ENCODE measurements at places on chromosomes 3 and 15.

- DNase-seq: no peak
These were observed 234.8 kb upstream of the GADL1 start for GRCh38 chr3:31129241-31129640.

DNA sequence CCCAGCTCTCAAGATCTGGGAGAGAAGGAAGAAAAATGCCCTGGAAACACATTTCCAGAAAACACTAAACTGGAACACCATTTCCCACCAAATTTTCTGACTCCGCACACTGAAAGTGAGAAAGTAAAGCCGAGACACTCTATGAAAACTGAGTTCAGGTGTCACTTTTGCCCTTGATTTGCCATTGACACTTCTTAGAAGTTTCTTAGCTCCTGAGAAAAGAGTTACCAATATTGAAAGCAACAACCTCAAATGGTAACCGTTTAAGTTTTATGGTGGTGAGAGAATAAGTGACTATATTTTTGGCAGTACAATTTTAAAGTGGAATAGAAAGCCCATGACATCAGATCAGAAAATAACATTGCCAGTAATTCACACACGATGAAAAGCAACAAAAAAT is 39.0 kb downstream of the CD86 start:
- DNase-seq: no peak

DNA sequence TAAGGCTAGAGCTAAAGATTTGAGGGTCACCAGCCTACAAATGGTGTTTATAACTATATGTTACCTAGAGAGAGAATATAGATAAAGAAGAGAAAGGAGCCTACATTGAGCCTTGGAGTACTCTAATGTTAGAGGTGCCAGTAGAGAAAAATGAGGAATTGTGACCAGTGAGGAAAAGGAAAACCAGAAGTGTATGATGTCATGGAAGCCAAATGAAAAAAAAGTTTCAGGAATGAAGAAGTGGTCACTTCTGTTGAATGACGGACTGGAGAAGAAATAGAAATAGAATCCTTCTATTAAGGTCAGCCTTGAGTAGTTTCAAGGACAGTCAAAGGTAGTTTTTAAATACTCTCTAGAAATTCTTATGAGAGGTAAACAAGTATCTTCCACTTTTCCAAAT is 51.2 kb upstream of the MLF1 start:
- DNase-seq: no peak

GRCh38 chr3:127141921-127142730 is 50.8 kb upstream of the PRR23E start:
- DNase-seq: no peak

DNA sequence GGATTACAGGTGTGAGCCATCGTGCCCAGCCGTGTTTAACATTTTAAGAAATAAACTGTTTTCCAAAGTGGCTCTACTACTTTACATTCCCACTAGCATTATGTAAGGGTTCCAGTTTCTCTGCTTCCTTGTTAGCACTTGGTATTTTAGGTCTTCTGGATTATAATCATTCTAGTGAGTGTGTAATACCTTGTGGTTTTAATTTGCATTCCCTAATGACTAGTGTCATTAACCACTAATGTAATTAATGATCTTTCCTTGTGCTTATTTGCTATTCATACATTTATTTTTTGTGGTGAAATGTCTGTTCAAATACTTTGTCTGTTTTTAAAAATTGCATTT is 30.7 kb downstream of the ARIH2 start:
- no peak for DNase-seq

GRCh38 chr15:91780387-91780786 is 73.1 kb upstream of the SLCO3A1 start:
- no peak for DNase-seq

- no peak for DNase-seq
These were observed 248.0 kb upstream of the LYSMD4 start for GRCh38 chr15:99981191-99981647.

Measured in activated CD4-positive, alpha-beta T cell treated with anti-CD3 and anti-CD28 coated beads for 24 hours (primary cell).